Right kidney (tissue), 9 donors: ENCODE measurements at places on chromosomes 16 and 17.

DNA sequence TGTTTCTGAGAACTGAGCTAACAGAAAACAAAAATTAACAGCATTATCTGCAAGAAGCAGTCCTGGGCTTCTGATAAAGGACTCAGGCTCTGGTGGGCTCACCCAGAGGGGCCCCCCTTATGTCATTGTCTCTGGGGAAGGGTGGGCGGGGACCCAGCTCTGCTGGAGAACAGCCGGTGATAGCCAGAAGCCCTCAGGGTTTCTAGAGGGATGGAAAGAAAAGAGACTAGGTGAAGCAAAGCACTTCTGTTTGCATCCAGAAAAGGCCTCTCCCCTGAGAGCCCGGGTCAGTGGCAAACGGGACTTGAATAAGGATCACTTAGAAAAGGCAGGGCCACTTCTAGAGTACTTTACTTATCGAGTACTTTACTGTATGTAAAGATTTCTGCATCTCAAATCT lies 7.0 kb upstream of the CDC42EP4 start:
- no peak for DNase-seq

DNA sequence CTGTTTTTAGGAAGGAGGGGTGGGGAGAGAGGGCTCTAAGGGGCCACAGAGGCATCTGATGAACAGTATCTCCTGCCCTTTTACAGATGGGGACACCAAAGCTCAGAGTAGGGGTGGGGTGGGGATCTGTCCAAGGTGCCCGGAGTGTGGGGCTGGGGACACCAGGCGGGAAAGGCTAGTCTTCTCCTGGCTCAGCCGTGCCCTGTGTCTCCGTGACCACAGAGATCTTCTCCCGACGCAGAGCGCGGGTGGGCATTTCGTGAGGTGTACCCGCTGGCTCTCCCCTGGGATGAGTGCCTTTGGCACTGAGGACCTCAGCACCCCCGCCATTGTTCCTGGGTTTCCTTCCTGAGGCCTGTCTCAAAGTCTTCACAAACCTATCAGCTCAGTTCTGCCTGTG lies 209.6 kb downstream of the NTN1 start:
- DNase-seq = no peak

- DNase-seq = peak; percentile 67
Observed at GRCh38 chr17:19447085-19447583, 36.1 kb downstream of the RNF112 start.

GRCh38 chr16:23187341-23187740 lies 4.8 kb downstream of the SCNN1G start:
- no peak for DNase-seq

DNA sequence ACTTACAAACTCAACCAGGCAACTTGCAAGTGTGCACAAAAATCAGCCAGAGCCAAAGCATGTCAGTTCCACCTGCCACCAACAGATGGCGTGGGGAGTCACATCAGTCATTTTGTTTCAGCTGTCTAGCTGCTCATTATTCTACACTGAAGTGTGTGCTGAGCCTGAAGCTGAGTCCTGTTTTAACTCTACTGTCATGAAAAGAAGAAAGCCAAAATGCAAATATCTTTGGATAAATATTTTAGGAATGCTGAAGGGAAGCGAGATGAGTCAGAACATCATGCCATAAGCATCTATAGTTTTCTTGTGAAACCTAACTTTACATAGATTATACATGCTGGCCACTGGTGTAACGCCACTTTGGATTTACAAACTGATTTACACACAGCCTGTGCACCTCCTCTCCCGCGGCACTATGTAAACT lies 172.6 kb downstream of the CDK5R1 start:
- peak; percentile 49 for DNase-seq

- no peak for DNase-seq
Observed at GRCh38 chr16:72455743-72456659, 284.0 kb upstream of the PMFBP1 start.
